ENCODE measurements at places on chromosomes 7 and 10.

DNA sequence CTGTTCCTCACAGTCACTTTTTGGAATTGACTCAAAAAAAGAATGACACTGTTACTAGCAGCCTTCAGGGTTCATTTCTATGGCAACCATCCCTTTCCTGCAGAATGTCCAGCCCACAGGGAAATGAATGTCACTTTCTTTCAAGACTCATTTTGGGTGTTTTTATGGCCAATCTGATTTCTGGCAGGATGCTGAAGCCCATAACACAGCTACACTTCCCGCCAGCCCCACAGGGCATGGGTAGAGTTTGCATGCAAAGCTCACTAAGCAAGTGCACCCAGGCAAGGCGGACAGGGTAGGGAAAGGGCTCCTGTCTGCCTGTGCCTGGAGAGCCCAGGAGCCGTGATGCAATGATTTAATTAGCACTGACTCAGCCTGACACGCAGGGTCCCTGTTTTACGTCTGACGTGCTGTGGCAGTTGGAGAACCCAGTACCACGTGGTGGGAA, 26.1 kb upstream of the GPAM start:
- DNase-seq: no peak

GRCh38 chr10:43055991-43056567, 20.8 kb upstream of the RET start:
- DNase-seq: no peak

GRCh38 chr10:108566316-108567107, 1356.8 kb downstream of the XPNPEP1 start:
- no peak for DNase-seq

DNA sequence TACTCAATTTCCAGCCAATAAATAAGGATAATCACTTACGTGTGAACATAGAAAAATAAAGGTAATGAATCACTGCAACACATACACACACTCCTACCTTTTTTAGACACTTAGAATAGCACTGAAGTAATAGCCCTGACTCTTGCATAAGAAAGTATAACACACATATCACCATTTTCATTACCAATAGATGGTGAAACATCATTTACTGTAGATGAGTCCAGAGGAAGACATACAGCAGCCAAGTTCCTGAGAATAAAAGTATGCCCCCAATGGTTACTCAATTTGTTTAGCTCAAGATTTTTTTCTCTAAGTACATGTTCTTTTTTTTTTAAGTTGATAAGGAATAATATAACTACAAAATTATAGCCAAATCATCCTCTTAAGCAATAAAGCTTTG, 316.3 kb downstream of the PARD3 start:
- DNase-seq: no peak

- no peak for DNase-seq
Observed at GRCh38 chr10:60389413-60390025, at the start of gene ANK3. Gene ANK3 (minus strand): TSS chr10:60389875. CDS start chr10:60389538, 337 bp downstream.

GRCh38 chr10:78260680-78261079, 227.0 kb downstream of the RPS24 start:
- no peak for DNase-seq

DNA sequence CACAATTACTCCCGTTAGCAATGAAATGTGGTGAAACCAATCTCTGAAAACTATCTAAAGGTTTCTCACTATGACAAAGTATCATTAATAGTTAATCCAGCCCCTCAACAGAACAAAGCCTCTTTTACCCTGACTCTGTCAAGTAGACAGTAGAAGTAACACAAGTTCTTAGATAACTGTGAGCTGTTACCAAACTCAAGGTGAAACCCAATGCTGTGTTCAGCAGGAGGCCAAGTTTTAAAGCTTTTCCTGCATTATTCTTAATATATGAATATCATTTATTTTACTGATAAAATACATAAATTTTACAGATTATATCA, 109.1 kb downstream of the SRPK2 start:
- no peak for DNase-seq

DNA sequence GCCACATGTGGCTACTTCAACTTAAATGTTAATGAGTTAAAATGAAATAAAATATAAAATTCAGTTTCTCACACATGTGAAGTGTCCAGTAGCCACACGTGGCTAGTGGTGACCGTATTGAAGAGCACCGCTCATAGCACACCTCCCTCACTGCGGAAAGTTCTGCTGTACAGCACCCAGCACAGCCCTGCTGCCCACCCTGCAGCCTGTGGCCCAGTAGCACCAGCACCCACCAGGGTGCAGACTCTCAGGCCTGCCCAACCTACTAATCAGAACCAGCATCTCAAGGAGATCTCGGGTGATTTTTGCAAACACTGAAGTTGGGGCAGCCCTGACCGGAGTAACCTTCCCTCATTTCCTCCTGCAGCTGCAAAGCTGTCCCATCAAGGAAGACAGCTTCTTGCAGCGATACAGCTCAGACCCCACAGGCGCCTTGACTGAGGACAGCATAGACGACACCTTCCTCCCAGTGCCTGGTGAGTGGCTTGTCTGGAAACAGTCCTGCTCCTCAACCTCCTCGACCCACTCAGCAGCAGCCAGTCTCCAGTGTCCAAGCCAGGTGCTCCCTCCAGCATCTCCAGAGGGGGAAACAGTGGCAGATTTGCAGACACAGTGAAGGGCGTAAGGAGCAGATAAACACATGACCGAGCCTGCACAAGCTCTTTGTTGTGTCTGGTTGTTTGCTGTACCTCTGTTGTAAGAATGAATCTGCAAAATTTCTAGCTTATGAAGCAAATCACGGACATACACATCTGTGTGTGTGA, 162.8 kb upstream of the LANCL2 start:
- DNase-seq: no peak

DNA sequence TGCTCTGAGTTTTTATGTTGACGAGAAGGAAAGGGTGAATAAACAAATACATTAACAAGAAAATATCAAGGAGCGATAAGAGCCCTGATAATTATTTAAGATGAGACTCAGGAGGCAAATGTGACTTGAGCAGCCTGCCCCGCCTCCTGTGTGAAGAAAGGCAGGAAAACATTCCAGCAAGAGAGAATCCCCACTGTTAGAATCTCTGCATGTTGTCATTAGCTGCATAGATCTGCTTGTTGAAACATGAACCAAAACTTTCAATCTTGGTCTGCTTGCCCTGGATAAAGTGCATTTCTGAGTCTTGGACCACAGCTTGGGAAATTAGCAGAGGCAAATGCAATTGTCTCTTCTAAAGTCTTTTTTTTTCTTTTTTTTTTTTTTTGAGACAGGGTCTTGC, 120.0 kb downstream of the DPP6 start:
- DNase-seq: no peak

GRCh38 chr10:12848439-12849173, 152.9 kb downstream of the CCDC3 start:
- DNase-seq: no peak

- DNase-seq: no peak
Observed at GRCh38 chr7:157832421-157832820, 495.6 kb downstream of the DNAJB6 start.

DNA sequence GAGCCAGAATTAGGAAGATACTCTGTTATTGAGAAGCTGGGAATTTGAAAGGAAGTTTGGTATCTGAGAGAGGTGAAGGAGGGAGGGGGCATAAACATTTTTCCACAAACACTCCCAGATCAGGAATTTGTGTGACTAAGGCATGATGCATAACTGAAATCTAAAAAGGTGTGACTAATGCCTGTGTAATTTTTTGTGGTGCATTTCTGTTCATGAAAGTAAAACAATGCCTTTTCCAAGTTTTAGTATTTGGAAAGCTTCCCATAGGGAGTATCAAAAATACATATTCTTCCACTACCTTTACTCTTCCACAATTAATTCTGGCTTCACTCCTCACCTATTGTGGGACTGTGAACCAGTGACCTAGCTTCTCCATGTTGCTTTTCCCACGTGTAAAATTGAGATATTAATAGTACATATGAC, 56.4 kb upstream of the CAV2 start:
- no peak for DNase-seq

DNA sequence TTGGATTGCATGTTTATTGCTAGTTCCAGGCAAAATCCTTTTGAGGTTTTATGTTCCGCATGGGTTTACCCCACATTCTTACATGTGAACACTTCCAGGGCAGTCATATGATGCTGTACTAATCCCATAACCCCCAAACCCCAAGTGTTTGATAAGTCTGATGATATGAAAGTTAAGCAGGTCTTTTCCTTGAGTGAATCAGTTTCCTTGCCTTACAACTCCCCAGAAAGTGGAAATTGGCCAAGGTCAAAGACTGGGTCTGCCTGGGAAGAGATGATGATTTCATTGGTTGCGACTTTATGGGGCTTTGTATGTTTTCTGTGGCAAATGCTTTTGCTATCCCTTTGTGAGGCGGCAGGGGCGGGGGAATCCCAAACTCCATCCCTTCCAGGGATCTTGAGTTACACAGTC, 24.7 kb downstream of the AFAP1L2 start:
- no peak for DNase-seq

DNA sequence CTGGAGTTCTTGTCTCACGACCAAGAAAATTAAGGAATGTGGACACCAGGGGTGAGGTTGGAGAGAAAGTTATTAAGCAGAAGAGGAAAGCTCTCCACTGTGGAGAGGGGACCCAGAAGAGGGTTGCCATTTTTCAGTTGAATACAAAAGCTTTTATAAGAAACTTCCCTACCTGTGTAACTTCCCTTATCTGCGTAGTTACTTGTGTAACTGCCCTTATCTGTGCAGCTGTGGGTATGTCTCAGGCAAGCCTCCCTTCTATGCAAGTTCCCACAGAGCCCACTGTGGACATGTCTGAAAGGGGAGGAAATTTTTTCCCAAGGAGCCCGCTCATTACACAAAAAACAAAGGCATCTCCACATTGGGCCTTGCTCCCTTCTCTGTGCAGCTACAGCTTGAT, 94.9 kb downstream of the SVOPL start:
- DNase-seq: no peak

DNA sequence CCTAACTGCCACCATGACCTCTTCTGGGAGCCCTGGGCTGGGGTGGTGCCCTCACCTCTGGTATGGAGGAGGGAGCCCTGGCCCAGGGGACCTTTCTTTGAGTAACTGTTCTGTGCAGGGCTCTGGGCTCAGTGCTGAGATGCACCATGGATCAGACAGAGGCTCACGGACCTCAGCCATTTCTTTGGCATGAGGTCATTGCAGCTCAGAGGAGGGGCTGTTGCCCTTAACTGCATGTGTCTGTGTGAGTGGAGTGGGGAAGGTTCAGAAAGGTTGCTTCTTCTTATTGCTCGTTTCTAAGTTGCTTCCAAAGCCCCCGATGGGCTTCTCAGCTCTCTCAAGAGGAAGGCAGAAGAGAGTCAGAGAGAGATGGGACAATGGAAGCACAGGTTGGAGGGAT, 233.9 kb downstream of the RPS24 start:
- no peak for DNase-seq

- no peak for DNase-seq
Observed at GRCh38 chr7:73683788-73684693, 644 bp downstream of the BUD23 start.

GRCh38 chr7:97401398-97401797, 283.9 kb downstream of the SDHAF3 start:
- DNase-seq: no peak

- no peak for DNase-seq
Observed at GRCh38 chr10:79399223-79399831, 46.1 kb downstream of the ZCCHC24 start.

- DNase-seq: no peak
Observed at GRCh38 chr7:80770061-80770460, 131.6 kb downstream of the CD36 start.

DNA sequence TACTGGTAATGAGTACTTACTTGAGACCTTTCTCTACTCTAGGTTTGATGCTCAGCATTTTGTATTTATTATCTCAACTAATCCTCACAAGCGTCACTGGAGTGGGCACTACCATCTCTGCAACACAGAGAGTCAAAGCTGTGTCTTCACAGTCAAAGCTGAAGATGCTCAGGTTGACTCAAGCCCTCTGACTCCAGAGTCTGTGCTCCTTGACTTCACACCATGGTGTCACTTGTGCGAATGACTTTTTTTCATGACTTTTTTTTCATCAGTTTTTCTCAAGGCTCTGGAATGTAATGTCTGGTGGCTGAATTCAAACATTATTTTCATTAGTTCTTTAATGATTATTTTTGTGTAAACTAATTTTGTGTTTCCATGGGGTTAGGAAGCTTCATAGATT, 30.4 kb upstream of the TARP start:
- DNase-seq: no peak

GRCh38 chr7:84226759-84227158, 32.2 kb upstream of the SEMA3A start:
- DNase-seq: no peak

GRCh38 chr7:64758151-64758550, 36.1 kb upstream of the ZNF138 start:
- DNase-seq: no peak

- no peak for DNase-seq
Observed at GRCh38 chr10:5461914-5462840, 37.2 kb downstream of the CALML5 start.

DNA sequence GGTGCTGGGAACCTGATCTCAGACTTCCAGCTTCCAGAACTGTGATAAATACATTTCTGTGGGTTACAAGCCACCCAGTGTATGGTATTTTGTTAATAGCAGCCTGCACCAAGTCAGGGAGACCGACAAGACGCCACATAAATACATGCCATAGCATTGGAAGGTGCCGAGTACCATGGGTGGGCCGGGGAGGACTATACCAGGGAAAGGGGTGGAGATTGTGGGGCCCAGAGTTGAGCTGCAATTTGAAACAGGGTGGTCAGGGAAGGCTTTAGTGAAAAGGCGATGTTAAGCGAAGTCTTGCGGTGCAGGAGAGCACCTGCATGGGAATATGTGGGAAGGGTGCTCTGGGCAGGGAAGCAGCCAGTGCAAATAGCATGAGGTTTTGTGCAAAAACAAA, 88.9 kb upstream of the LRRC4 start:
- DNase-seq: no peak

GRCh38 chr10:133353988-133354605, 3.7 kb downstream of the FUOM start:
- no peak for DNase-seq

- DNase-seq: no peak
Observed at GRCh38 chr10:93464776-93465388, 17.3 kb downstream of the MYOF start.

DNA sequence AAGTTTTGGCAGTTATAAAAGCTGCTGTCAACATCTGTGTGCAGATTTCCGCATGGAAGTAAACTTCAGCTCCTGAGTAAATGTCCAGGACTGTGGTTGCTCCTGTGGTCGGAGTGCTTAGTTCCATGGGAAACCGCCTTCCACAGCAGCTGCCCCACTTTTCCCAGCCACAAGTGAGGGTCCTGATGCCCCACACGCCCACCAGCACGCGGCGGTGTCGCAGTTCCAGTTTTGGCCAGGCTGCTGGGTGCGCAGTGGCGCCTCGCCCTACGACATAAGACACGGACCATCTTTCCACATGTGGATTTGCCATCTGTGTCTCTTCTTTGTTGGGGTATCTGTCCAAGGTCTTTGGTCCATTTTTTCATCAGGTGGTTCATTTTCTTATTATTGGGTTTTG, 167.1 kb downstream of the DIP2C start:
- no peak for DNase-seq

GRCh38 chr7:137082391-137082790, 213.9 kb downstream of the CHRM2 start:
- no peak for DNase-seq

DNA sequence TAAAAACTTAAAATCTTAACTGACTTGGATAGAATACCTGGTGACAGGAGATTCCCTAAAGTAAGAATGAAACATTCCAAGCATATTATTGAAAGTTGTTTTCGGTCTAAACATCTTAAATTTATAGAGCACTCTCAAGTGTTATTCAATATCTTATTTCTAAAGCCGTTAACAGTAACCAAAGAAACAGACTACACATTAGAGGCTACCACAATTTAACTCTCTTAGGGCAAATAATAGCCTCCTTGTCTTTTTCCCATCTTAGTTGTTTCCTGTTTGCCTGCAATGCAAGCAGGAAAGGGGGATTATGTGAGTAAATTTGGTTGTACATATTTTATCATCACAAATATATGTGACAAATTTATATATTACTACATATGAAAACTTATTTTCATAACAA, 31.4 kb downstream of the NAPEPLD start:
- DNase-seq: no peak
